NCI-H1417 treated with DMSO at 0.1 percent for 48 hours (cell line): ENCODE measurements at places on chromosomes 11 and 22.

DNA sequence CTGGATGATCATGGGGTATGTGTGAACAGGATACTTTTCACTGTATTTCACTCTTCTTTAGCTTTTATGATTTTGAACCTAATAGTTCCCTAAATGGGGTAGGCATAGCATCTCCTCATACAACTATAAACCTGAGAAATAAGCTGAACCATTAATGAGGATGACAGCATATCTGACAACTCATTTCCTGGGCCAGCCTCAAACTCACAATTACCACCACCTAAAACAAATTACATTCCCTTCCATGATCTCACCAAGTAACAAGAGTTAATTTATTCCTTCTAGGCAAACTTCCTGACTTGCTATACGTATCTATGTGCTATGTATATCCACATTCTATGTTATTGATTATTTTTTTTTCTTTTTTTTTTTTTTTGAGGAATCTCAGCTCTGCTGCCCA is 23.0 kb downstream of the SIK3 start:
- no peak for DNase-seq

- no peak for DNase-seq
These were observed 3.2 kb upstream of the PIWIL4 start for GRCh38 chr11:94563848-94564467.

DNA sequence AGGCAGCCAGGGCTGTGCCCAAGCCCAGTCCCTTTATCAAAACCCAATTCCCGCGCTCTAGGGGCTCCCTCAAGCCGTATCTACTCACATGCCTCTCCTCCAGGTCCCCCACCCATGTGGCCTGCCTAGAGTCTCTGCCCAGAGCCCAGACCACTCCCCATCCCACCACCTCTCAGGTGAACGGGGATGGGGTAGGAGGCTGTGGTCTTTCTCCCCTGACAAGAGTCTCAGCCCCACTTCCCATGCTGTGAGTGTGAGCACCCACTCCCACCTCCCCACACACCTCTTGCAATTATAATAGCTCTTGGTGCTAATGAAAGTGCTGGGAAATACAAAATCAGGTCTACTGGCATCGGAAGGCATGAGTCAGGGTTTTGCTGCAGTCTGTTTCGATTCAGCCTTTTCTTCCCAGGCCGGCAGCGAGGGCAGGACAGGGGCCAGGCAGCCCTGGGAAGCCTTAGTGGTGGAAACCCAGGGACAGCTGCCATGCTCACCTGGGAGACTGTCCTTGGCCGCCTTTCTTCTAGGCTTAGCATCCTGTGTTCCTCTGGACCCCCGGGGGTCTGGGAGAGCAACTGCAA is 16.7 kb upstream of the TMPRSS4 start:
- DNase-seq = no peak

GRCh38 chr22:23591201-23591791 is 11.2 kb upstream of the IGLL1 start:
- DNase-seq = peak; percentile 2

DNA sequence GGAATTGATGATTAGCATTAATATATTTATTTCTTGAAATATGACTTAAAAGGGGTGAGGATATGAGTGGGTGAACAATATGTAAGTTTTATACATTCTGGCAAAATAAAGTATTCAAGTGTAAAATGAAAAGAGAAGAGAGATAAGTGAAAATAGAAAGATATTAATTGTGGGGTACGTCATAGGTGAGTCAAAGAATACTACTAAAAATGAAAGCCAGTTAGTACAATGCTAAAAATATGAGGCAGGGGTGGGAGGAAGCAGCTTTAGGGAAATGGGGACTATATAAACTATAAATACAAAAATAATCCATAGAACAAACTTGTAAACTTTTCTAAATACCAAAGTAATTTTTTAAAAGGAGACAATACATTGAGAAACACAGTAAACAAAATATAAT is 661.4 kb downstream of the CNTN5 start:
- DNase-seq = no peak

DNA sequence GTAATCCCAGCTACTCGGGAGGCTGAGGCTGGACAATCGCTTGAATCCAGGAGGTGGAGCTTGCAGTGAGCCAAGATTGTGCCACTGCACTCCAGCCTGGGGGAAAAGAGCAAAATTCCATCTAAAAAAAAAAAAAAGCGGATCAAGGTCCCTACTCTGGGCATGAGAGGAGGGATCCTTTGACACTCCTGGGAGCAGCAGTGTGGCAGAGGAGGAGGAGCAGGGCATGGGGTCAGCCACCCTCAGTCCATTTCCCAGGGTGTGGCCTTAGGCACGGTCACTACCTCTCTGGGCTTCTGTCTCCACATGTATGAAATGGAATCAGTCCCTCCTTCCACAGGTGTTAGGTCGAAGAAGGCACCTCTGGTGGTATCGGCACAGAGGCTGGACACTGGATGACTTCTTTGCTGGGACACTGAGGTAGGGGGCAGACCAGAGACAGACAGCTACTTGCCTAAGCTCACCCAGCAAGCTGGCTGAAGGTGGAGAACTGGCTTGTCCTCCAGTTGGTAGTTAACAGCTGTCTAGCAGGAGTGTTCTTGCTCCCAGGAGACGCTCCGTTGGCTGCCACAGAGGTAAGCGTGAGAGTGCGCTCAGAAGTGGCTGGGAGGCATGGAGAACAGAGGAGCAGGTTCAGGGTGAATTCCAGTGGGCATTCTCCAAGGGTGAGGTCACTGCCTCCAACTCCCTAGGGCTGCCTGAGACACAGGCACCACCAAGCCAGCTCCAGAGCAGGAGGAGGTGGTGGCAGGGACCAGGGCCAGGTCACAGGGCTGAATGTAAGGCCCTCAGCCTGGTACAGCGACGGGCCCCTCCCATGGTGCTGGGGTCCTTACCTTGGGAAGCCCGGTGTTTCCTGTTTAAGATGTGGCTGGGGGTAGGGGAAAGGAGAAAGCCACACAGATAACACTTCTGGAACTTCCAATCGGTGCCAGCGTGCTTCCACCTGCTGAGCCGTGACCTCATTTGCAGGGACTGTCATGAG is 19.5 kb downstream of the TXN2 start:
- DNase-seq = no peak

DNA sequence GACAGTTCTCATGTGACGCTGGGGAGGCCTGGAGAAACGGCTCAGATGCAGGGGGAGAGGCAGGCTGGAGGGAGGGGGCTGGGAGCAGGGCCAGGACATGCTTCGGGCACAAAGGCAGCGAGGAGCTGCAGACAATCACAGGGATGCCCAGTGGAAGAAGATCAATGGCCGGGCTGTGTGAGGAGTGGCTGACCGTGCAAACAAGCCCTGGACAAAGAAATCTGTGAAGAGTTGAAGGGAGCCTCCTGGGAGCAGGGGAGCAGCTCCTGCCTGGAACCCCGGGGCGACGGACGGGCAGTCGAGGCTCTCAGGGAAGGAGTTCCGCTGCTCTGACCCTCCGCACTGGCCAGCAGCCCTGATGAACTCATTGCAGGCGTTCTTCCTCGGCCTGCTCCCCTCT is 126.7 kb upstream of the B3GAT1 start:
- DNase-seq = no peak

DNA sequence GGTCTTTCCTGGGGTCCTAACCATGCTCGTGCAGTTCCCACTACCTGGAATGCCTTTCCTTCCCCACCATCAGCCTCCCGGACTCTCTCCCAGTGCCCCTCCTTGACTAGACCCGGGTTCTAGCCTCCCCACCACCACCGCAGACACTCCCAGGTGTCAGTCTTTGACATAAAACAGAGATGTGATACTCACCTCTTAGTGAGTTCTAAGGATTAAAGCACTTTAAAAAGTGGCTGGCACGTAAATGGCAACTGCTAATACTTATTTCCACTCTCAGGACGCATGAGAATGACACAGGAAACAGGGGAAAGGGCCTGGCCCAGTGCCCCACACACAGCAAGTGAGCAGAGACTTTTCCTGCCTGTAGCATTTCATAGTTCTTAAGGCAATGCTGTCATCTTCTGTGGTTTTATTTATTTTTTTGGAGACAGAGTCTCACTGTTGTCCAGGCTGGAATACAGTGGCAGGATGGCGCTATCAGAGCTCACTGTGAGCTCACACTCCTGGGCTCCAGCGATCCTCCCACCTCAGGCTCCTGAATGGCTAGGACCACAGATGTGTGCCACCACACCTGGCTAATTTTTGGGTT is 1.9 kb upstream of the SLC25A45 start:
- no peak for DNase-seq

GRCh38 chr11:135075740-135076139 is 663.7 kb upstream of the B3GAT1 start:
- DNase-seq = no peak

GRCh38 chr11:65208785-65209710 is 27.3 kb downstream of the CAPN1 start:
- no peak for DNase-seq

- DNase-seq = no peak
These were observed 9.0 kb upstream of the CYTH4 start for GRCh38 chr22:37273126-37273845.

- DNase-seq = no peak
These were observed 7.1 kb downstream of the MUC2 start for GRCh38 chr11:1081601-1082311.

DNA sequence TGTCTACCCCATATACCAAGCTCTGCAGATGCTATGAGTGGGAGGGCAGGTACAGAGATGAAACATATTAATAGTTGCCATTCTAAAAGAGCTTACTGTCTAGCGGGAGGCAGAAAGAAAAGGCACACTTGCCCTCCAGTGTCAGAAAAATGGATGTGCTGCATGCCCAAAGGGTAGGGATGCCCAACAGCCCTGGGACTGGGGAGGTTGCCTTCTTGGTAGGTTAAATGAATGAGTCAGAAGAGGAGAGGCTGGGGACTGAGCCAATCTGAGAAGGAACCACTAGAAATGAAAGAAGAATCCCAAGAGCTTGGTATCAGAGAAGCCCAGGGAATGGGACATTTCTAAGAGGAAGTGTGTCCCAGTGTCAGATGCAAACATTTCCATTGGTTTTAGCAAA is 1.2 kb downstream of the BIRC3 start:
- no peak for DNase-seq

DNA sequence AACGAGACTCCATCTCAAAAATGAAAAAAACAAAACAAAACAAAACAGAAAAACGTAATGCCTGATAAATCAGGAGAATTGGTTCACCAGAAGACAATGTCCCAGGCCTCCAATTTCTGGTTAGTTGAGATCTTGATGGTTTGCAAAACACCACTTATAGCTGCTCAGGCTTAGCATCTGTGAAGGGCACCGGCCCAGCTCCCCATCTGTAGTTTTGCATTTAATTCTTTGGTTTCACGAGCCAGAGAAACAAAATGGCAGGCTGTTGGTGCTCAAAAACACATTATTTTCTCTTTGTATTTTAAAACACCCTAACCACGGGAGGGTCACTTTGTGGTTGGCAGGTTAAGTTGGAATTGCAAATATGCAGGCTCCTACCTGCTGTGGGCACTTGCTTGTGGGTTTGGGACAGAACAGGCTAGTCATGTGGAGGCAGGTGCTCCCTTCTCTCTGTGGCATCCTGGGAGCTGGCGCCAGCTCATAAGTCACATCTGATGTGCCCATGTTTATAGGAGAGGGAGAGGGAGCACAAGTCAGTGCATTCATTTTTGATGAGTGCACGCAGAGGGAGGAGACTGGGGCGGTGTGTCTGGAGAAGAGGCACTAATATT is 145.9 kb downstream of the CEP164 start:
- peak; percentile 88 for DNase-seq

DNA sequence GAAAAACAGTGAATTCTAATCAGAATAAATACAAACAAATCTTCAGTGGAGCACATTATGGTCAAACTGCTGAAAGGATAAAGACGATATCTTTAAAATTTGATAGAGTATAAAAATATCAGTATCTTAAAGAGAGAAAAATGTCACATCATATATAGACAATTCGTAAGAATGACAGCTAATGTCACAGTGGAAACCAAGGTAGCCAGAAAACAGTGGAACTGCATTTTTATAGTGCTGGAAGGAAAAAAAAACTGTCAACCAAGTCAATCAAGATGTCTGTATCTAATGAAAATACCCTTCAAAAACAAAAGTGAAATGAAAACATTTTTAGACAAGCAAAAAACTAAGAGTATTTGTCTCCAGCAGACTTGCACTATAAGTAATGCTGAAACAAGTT is 73.4 kb upstream of the HMGXB4 start:
- DNase-seq = no peak
